ENCODE measurements at places on chromosomes 2 and 18.

DNA sequence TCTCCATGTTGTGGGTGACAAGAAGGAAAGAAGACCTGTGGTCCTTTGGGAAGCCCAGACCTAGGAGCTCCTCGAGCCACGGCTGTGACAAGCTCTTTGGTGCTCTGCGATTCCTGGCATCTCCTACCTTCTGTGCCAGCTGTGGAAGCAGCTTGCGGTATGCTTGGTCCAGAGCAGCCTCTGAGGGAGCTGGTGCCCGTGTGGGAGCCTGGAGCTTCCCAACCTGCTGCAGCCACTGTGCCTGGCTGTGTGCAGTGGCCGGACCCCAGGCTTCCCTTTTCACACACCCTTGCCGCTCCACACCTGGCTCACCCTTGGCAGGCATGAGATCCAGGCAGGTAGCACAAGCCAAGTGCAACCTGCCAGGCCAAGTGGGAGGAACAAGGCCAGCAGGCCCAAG is 1328.6 kb upstream of the SLC39A10 start:
- no peak for DNase-seq

- DNase-seq, result no peak
These were observed 100.7 kb downstream of the NUP35 start for GRCh38 chr2:183224948-183225347.

DNA sequence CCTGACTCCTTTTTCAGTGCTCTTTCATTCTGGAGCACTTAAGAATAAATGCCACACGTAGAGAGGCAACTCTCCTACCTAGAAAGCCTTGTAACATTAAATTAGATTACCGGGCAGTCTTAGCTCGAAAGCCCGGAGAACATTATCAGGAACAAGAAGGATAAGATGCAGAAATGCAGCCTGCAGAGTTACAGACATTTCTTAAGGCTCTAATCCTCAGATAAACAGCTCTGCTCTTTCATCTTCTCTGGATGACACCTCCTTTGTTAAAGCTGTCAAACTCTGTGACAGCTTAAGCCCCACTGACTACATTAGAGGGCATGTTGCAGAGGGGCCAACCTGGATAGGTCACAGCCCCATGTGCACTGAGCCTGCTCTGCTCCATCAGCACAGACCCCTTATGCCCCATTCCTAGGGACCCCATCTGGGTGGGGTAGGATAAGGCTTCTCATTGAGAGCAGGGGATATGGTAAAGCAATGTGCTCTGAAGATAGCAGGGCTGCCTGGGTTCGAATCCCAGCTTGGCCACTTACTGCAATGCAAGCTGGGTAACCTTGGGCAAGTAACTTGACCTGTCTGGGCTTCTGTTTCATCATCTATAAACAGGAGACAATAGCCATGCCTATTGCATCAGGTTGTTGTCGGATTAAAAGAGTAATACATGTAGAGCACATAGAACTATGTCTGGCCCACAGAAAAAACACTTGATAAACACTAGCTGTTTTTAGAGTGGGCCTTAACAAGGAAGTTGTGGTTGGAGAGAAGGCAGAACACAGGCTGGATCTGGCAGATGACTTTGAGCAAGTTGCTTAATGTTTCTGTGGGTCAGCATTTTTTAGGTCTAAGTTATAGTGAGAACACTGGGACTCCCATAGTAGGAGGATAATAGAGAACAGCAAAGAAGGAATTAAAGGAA is 111.4 kb downstream of the THNSL2 start:
- no peak for DNase-seq

- no peak for DNase-seq
These were observed 176.4 kb upstream of the CHST9 start for GRCh38 chr18:27361477-27361876.

GRCh38 chr2:216603884-216604245 is 29.4 kb upstream of the IGFBP2 start:
- DNase-seq, result no peak

- no peak for DNase-seq
These were observed 529.1 kb upstream of the CDH7 start for GRCh38 chr18:65221736-65222135.

GRCh38 chr2:105786231-105787230 is 41.8 kb downstream of the NCK2 start:
- peak; percentile 62 for DNase-seq

- no peak for DNase-seq
These were observed 37.6 kb upstream of the SLC4A10 start for GRCh38 chr2:161586517-161587167.

DNA sequence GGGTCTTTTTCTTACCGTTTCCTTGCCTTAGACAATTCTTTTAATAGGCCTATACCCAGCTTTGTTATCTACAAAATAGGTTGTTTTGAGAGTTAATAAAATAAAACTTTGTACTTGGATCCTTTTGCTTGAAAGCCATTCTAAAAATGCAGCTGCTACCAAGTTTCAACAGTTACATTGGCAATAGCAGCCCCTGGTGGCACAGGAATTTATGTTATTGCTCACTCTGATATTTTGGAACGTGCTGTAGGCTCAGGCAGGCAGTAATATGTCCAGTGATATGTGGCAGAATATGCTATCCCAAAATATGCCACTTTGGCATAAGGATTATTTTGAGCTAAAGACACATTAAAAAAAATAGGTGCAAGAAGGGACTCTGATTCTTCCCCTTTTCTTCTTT is 6.7 kb upstream of the COMMD1 start:
- no peak for DNase-seq

DNA sequence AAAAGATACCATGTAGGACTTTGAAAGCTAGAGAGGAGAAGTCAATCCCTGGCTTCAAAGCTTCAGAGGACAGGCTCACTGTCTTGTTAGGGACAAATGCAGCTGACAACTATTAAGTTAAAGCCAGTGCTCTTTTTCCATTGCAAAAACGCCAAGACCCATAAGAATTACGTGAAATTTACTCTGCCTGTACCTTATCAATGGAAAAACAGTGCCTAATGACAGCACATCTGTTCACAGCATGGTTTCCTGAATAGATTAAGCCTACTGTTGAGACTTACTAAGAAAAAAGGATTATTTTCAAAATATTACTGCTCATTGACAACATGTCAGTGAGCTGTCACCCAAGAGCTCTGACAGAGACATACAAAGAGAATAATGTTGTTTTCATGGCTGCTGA is 52.9 kb downstream of the ANKRD12 start:
- DNase-seq, result no peak

DNA sequence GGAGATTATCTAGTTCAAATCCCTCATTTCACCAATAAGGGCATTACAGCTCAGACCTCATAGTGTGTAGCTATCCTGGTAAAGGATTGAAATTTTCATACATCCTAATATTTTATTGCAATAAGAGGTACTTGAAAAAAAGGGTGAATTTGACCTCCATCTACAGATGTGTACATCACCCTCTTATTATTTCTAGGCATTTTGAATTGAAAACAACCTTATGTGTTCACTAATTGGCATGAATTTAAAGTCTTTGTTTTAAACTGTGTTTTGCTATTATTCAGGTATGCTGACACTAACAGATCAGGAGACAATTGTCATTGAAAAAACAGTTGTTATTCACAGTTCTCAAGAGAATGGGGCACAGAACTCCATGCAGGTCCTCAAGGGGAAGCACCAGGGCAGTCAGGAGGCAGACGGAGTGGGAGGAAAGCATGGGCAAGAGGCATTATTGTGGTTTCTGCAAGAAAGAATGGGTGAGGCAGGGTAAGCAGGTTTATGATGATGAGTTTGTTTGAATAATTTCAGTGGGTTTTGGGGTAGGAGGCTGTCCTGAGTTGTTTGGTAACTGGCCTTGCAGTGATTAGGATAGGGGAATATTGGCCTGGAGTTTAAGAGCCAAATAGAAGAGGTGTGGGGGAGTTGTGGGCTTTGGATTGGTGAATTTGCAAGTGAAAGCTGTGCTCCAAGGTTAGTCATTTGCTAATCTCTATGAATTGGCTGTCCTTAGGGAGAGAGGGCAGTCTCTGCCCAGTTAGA is 194.6 kb downstream of the GPD2 start:
- no peak for DNase-seq

DNA sequence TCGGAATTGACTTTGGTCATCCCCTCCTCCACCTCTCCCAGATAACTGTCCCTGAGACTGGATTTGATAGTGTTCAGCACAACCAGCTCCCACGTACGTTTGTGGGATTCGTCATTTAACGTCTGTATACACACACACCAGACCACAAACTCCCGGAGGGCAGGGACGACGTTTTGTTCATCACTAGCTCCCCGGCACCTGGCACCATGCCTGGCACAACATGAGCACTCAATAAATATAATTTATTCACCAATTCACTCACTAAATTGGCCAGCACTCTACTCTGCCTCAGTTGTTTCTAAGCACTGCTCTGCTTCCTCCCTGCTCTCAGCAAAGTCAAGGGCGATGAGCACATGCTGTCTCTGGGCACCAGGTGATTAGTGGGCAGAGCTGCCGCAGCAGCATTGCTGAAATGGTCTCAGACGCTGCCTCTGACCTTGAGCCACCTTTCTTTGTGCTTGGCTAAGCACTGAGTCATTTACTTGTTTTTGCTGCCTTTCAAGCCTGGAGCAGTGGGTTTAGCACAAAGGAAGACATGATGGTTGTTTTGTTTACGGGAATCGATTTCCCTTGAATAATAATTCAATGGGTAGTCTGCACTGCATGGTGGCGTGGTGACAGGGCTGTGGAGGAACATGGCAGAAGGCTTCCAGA is 19.3 kb upstream of the LOXHD1 start:
- DNase-seq, result no peak

GRCh38 chr2:144682248-144682647 is 162.3 kb upstream of the ZEB2 start:
- DNase-seq, result no peak

DNA sequence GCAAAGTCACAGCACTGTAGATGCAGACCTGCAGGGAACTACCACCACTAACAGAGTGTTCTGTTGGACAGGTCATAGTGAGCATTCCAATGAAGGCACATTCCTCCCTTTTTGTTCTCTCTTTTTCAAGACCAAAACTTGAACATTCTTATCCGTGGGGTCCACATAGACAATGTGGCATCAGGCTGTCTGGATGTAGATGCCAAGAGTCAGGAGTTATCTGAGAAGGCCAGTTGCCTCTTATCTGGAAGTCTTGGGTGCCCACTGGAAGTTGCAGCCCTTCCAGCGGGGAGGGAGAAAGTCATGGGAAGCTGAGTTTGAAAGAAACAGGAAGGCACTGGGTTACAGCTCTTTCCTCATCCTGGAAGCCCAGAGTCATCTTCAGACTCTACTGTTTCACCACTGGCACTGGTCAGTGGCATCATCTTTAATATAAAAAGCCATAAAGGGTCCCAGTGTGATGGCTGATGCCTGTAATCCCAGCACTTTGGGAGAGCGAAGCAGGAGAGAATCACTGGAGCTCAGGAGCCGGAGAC is 61.4 kb downstream of the FAM161A start:
- no peak for DNase-seq

DNA sequence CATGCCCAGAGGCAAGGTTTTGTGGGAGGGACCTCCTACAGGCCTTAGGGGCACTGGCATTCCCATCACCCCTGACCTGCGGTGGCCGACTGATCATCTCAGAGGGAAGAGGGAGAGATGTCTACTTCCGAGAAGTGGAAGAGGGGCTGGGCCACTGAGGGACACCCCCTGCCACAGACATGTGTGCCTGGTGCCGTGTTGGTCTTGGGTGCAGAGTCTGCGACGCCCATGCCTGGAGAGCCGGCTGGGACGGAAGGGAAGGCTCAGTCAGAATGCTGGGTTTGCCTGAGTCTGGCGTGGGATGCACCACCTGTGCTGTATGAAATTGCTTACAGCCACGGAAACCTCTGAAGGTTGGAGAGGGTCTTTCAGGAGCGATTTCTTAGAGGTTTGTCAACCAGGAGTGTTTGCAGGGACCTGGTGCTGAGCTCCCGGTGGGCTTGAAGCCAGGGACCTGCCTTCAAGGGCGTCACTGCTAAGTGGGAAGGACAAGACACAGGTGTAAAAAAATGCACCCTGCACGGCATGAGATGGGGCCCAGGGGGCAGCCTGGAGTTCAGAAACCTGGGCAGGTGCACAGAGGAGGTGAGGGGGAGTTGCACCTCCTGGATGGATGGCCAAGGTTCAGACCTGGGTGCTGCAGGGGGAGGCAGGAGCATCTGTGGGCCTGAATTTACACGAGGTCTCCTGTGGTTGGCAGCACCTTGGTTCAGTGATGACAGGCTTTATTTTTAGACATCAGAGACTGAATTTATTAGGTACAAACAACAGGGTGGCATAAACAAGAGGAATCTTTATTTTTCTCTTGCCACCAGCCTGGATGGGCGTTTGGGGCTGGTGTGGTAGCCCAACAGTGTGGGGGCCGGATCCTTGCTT is 100.3 kb downstream of the CTIF start:
- no peak for DNase-seq

DNA sequence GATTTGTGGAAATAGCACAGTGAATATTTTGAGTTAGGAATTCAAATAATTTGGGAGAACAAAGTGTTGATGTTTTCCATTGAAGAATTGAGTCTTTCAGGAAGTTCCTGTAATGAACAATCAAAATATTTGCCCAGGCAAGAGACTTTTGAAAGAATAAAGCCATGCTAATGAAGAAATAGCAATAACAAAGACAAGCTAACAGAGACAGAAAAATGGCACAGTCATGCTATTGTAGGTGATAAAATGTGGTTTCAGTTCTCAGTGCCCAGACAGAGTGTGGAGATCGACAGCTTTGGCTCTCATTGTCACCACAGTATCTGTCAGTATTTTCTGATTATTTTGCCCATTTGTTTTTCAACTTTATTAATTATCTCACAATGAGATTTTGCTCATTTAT is 490.8 kb upstream of the PIK3C3 start:
- no peak for DNase-seq

- DNase-seq, result no peak
These were observed 2.6 kb downstream of the RBMS1 start for GRCh38 chr2:160490733-160491685.

DNA sequence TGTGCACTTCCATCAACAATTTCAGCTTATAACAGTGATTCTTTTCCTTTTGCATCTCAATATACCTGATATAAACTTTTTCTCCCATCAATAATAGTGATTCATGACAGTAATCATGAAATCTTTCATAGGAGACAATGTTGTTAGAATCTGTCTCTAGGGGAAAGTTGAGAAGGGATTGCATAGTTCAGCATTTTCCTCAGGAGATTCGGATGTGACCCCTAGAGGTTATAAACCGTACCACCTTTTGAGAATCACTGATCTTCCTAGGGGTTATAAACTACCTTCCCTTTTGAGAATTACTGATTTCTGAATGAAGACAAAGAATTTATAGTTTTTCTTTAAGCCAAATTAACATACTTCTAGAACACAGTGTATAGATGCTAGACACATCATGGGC is 53.0 kb upstream of the GALNT3 start:
- no peak for DNase-seq

GRCh38 chr18:58069721-58070292 is 25.8 kb downstream of the NEDD4L start:
- DNase-seq, result no peak

DNA sequence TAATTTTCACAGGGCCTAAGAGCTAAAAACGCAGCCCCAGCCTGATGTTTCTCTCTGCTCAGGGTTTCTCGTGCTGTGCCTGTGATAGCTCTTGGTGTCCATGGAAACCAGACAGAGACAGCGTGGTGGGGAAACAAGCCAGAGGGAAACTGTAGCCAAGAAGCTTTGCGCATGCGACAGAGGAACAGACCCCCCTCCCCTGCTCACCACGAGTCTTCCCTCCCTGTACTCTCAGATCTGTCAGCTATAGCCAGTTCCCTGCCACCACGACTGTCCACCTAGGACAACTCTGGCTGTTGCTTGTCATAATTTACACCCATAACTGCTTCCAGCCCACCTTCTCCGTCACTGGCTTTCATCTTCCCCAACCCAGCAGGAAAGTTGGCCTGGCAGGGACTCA is 13.2 kb upstream of the DNAJC27 start:
- no peak for DNase-seq

- no peak for DNase-seq
These were observed at the start of gene GAL3ST2 for GRCh38 chr2:241776336-241777169. Gene GAL3ST2 (plus strand): TSS chr2:241776822. CDS start chr2:241776956, 134 bp downstream.
